ENCODE measurements at places on chromosomes 1 and 21.

GRCh38 chr21:40615505-40616376 lies 231.2 kb downstream of the DSCAM start:
- DNase-seq: peak; percentile 58

DNA sequence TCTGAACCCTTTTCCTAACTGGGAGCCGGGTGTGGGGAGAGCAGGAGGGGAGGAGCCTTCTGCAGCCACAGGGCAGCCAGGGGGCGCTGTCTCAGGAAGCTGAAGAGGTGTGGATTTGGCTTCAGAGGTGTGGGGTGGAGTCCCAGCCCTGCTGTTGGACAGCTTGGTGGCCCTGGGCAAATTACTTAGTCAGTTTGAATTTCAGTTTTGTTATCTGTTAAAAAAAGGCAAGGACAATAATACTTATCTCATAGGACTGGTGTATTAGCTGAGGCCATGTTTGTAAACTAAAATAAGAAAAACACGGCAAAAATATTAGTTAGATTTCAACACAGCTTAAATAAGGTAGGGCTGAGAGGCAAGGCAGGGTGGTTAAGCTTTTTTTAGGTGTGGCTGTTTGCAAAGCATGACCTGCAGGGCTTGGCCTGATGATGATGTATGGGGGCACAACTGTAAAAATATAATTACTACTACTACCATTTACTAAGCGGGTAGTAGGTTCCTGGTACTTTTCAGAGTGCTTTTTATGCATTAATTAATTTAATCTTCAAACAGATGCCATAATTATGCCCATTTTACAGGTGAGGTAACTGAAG lies 111.8 kb downstream of the PLXNA2 start:
- DNase-seq: peak; percentile 18

- DNase-seq: no peak
Measured at GRCh38 chr1:41122851-41123518, 101.5 kb upstream of the SLFNL1 start.

- no peak for DNase-seq
Measured at GRCh38 chr1:167373398-167373797, 144.9 kb downstream of the CD247 start.

- DNase-seq: no peak
Measured at GRCh38 chr1:101198842-101199636, 37.8 kb upstream of the S1PR1 start.

GRCh38 chr1:52856026-52856425 lies 13.5 kb downstream of the ZYG11A start:
- DNase-seq: no peak

- DNase-seq: no peak
Measured at GRCh38 chr1:224300346-224300745, 29.6 kb downstream of the NVL start.

DNA sequence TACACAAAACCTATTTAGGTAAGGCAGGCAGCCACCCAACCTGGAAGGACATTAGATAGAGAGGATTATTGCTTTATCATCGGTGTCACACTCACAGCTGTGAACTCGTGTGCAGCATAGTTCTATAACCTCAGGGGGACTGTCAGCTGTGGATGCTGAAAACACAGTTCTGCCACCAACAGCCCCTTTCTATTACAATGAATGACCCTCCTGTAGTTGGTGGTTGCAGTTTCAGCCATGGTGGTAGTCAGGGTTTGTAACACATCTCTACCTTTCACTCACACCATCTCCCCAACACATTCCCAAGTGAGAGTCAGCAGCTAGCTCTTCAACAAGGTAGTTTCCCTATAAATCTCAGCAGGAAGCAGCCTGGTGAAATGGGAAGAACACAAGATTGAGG lies 136.8 kb downstream of the ZC3H11B start:
- no peak for DNase-seq

DNA sequence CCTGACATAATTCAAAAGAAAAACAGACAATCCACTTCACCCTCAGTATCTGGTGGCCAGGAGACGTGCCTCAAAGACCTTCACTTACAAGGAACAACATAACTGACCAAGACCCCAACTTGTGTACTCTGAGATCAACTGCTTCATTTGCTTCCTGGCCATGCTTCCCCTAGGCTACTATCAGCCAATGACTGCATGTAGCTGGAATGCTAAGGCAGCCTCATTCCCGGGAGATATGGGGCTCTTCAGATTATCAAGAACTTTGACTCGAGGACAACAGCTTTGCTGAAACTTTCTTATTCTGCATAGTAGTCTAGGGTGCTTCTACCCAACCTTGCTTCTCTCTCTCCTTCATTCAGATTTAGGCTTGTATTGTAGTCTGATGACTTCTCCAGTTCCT lies 11.7 kb upstream of the UCK2 start:
- no peak for DNase-seq

DNA sequence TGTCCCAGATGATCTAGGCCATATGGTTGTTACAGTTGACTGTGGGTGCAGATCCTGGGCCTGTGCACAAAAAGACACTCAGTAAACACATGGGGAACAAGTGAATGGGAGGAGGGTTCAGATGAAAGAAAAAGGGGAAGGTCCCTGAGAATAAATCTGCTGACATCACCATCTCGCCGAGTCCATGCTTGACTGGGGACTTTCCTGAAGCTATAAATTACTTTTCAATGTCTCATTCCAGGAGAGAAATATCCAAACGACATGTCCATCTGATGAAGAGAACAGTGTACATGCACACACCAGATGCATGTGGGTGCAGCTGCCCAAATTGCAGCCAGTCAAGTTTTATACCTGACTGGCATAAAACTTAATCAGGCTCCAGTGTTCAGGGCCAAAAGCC lies 109.0 kb downstream of the HIVEP3 start:
- DNase-seq: no peak

DNA sequence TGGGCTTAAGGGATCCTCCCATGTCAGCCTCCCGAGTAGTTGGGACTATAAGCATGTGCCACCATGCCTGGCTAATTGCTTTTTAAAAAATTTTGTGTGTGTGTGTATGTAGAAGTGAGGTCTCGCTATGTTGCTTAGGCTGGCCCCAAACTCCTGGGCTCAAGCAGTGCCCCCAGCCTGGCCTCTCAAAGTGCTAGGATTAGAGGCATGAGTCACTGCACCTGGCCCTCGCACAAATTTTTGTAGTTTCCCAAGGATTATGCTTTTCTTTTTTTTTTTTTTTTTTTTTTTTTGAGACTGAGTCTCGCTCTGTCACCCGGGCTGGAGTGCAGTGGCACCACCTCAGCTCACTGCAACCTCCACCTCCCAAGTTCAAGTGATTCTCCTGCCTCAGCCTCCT lies 144.4 kb upstream of the HNRNPU start:
- DNase-seq: no peak

DNA sequence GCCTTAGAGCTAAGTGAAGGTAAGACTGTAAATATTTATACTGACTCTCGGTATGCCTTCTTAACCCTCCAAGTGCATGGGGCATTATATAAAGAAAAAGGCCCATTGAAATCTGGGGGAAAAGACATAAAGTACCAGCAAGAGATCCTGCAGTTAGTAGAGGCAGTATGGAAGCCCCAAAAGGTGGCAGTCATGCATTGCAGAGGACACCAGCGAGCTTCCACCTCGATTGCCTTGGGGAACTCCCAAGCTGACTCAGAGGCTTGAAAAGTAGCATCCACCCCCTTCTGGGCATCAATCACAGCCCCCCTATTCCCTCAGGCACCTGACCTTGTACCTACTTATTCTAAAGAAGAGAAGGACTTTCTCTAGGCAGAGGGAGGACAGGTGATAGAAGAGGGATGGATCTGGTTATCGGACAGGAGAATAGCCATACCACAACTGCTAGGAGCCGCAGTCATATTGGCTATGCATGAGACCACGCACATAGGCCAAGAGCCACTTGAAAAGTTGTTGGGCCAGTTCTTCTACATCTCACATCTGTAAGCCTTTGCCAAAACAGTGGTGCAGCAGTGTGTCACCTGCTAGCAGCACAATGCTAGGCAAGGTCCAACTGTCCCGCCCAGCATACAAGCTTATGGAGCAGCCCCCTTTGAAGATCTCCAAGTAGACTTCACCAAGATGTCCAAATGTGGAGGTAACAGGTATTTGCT lies 19.4 kb downstream of the PLA2G2F start:
- DNase-seq: no peak

GRCh38 chr1:89129911-89130310 lies 4.0 kb upstream of the GBP2 start:
- DNase-seq: no peak

GRCh38 chr1:93219443-93219842 lies 38.9 kb downstream of the CCDC18 start:
- no peak for DNase-seq

DNA sequence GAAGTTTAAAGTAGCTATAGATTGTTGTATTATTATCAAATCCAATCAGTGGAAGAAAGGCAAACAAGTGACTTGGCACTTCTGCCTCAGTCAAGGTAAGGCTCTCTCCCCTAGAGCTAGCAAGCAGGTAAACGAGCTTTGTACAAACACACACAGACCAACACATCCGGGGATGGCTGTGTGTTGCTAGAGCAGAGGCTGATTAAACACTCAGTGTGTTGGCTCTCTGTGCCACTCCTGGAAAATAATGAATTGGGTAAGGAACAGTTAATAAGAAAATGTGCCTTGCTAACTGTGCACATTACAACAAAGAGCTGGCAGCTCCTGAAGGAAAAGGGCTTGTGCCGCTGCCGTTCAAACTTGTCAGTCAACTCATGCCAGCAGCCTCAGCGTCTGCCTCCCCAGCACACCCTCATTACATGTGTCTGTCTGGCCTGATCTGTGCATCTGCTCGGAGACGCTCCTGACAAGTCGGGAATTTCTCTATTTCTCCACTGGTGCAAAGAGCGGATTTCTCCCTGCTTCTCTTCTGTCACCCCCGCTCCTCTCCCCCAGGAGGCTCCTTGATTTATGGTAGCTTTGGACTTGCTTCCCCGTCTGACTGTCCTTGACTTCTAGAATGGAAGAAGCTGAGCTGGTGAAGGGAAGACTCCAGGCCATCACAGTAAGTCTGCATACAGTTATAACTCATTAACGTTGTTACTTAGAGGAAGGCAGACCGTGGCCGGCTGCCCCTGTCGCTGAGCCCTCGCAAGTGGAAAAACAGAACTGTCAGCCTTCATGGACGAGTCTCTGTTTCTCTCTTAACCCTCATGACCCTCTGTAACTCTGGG lies at the start of gene PALMD:
PALMD (plus strand) TSS at position 415 of the 833 bp plus-strand sequence; CDS start at position 620, 205 bp downstream.
- DNase-seq: peak; percentile 50

DNA sequence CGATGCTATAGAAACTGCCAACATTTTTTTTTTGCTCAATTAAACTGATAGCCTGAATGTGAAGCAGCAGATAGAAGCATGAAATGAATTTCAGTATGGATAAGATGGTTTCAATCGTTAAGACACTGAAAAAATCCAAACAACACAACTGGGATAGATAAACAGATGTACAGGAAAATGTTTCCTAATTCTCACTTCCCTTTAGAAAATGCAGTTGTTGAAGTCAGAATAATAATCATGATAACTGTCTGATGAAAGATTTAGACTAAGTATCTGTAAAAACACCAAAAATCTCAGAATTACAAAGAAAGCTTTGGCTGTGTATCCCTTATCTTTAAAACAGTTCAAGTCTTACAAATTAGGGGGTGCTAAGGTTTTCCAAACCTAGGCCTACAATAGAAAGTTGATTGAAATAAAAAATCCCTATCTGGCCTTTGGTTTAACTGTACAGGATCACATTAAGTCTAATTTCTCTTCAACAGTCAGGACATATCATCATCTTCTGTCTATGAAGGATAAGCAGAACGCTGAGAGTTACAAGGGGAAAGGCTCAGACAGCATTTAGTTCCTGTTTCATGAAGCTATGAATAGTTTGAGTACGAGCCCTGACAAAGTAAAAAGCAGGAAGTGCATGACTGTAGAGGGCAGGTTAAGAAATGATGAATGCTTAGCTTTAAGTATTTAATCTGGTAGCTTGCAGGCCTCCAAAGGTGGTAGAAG lies 203.2 kb downstream of the APP start:
- no peak for DNase-seq

- DNase-seq: no peak
Measured at GRCh38 chr1:53737648-53738204, 1.2 kb downstream of the GLIS1 start.

- DNase-seq: peak; percentile 14
Measured at GRCh38 chr1:151790940-151791651, 796 bp upstream of the TDRKH start.

- DNase-seq: no peak
Measured at GRCh38 chr1:226609836-226610455, 61.4 kb downstream of the STUM start.

DNA sequence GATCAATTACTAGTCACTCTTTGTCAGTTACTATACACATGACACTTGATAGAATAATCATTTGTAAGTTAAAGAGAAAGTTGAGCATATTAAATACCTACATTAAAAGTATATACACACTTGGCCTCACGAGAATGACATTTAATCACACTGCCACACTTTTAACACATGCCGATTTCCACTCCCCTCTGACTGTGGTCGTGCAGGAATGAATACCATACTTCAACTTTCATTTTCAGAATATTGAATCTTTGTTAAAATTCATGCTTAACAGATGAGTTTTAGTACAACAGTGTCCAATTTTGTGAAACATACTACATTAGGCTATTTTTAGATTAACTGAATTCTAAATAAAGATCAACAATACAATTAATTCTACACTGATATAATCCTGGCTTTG lies 78.2 kb upstream of the SDC3 start:
- DNase-seq: no peak

GRCh38 chr1:1540818-1541628 lies 599 bp upstream of the TMEM240 start:
- no peak for DNase-seq

GRCh38 chr1:227174164-227174563 lies 144.1 kb downstream of the CDC42BPA start:
- DNase-seq: no peak

DNA sequence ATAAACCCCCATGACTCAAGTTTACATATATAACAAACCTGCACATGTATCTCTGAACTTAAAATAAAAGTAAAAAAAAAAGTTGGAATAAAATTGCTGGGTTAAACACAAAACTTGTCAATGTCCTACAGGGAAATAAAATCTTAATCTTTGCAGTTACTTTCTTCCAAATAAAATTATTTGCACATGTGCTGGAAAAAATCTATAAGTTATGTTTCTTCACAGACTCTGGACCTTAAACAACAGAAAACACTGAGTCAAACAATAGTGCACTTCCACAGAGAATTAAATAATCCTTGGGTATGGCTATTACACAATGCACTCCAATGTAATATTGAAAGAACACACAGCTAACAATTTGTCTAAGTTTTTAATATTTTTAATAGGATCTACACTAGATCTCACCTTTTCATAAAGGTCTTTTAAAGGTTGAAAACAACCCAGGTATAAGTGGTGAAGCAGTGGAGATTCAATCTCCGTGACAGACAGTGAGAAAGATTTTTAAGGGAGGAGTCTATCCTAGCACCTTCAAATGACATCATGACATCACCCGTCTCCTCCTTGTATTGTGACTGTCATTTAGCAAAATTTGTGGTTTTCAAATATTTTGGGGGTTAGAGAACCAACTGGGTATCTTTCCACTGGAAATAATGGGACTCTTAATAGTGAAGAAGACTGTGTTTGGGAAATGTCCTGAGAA lies 25.2 kb upstream of the FGGY start:
- no peak for DNase-seq

- no peak for DNase-seq
Measured at GRCh38 chr1:184606786-184607185, 147.9 kb downstream of the EDEM3 start.

Measured in NCI-H1105 (cell line).